Activated T-cell treated with anti-CD3 and anti-CD28 coated beads for 4 hours (primary cell): ENCODE measurements at places on chromosomes 11 and 22.

- DNase-seq: no peak
Measured at GRCh38 chr11:46736146-46736545, 17.1 kb downstream of the F2 start.

DNA sequence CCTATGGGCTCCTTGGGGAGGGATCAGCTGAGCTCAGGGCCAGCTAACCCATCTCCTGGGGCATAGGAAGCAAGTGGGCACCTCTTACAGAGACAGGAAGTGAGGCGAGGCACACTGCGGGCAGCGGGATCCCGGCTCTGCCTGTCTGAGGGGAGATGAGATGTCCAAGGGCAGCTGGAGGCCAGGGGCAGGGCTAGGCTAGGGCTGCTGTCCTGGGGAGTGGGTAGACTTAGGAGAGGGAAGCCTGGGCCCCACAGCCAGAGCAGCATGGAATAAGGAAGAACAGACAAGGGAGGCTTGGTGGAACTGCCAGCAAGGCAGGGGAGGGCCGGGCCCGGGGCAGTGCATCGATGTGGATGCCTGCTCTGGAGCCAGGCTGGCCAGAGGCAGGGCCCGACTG, 76.3 kb downstream of the MORC2 start:
- no peak for DNase-seq

- no peak for DNase-seq
Measured at GRCh38 chr11:294780-295179, 4.5 kb downstream of the IFITM5 start.

- DNase-seq: no peak
Measured at GRCh38 chr11:8721609-8722500, 39.3 kb downstream of the RPL27A start.

GRCh38 chr11:79902493-79902892, 461.7 kb upstream of the TENM4 start:
- DNase-seq: no peak
